ENCODE measurements at places on chromosomes 1 and 21. TPM values are rescaled to one million over a fixed set of nuclear protein-coding genes. Genes with fewer than 3 reads are reported as not detected.

BSND gene
- total RNA-seq: not detected

DNA sequence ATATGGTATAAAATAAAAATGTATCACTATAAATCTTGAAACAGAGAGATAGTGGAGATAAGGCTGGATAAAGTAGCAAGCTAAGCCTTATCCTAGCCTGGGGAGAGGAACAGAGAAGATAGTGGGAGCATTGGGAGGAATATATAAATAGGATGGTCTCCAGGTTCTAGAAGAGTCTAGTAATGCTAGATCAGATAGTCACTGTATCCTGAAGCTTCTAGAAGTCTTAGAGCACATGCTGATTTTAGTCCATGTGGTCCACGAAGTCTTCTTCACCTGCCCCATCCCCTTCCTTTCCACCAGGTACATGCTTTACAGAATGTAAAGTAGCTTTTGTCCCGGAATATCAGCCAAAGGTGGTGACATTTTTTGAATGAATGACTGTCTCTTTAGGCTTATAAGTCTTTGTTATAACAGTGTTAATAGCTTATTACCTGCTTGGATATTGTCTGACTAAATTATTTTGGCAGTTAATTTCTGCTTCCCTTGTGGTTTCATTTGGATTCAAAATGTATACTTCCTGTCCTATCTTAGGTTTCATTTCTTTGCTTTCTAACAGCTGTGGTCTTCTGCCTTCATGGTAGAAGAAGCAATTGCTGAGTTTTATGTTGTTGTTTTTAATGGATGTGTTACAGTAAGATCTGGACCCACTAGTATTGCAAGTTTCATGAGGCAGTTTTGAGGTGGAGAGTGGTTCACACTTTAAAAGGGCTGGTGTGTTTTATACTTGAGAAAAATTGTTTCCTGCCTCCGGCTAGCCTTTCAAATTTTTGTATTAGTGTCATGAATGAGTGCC is 5.9 kb downstream of the SMG7 start:
- DNase-seq: no peak
- H3K36me3 ChIP-seq: no peaks in the 10 kb centered on the region
- H3K27me3 ChIP-seq: no peaks in the 10 kb centered on the region
- peaks cover 54% of the 10 kb centered on the region for H3K4me1 ChIP-seq
- H3K4me3 ChIP-seq: no peak overlapping the region
- peak overlapping the region; percentile 37 for H3K27ac ChIP-seq

- no peak overlapping the region for H3K27ac ChIP-seq
- H3K27me3 ChIP-seq: no peaks in the 10 kb centered on the region
- H3K36me3 ChIP-seq: no peaks in the 10 kb centered on the region
Observed at GRCh38 chr1:57017717-57018116, 51.9 kb upstream of the C8B start.

CA14 gene
- not detected for total RNA-seq

Data from spleen (tissue), 13 donors.